ENCODE measurements at places on chromosomes 2 and 18.

- DNase-seq, result no peak
Measured at GRCh38 chr2:43169099-43169945, 57.1 kb downstream of the ZFP36L2 start.

DNA sequence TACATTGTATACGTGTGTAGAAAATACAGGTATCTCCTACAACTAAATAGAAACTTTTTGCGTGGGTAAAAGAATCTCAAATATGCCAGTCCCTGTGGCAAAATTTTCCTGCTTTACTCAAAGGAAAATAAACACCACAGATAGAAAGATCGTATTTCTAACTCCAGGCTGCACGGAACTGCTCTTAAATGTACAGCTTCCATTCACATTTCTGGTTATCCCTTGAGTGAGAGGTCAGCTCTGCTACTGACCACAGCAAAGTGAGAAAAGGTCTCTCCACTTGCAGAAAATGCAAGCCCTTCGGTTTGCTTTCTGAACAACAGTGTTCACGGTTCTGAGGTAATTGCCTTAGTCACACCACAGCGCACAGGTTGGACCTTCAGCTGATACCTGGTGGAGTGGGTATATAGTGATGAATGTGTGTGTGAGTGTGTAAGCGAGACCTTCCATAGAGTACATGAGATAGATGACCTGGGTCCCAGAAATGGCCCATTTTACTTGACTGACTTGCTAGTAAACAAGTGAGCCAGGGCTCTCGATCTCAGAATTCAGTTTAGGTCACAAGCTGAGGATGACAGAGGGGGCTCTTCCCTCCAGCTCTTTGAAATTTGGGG is 52.1 kb downstream of the ALPK2 start:
- no peak for DNase-seq

DNA sequence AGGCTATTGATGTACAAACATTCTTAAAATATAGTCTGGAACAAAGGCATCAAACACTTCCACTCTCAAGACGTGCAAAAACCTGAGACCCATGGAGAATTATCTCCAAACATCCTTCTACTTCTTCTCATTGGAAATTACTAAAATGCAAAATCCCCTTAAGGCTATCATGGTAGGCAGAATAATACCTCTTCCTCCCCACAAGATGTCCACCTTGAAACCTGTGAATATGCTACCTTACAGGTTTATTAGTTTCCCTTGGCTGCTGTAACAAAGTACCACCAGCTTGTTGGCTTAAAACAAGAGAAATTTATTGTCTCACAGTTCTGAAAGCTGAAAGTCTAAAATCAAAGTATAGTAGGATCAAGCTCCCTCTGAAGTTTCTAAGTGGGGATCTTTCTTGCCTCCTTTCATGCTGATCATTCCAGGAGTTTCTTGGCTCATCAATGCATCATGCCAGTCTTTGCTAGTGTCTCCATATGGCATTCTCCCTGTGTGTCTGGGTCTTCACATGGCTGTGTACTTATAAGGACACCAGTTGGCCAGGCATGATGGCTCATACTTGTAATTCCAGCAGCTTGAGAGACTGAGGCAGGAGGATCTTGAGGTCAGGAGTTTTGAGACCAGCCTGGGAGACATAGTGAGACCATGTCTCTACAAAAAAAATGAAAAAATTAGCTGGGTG is 163.7 kb upstream of the NCK2 start:
- no peak for DNase-seq

DNA sequence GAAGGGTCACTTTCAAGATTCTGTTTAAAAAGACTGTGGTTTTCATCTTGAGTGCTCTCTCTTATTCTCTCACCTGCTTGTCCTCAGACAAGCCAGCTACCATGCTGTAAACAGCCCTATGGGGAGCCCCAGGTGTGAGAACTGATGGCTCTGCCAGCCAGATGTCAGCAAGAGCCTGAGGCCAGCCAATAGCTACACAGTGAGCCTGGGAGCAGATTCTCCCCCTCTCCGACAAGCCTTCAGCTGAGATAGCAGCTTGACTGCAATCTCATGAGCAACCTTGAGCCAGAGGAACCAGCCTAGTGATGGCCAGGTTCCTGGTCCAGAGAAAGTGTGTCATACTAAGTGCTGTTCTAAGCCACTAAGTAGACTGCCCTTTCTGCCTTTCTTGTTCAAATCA is 272.1 kb downstream of the NAPG start:
- no peak for DNase-seq

- DNase-seq, result no peak
Measured at GRCh38 chr2:168601741-168602140, 145.7 kb downstream of the CERS6 start.

- no peak for DNase-seq
Measured at GRCh38 chr2:57760381-57760801, 286.2 kb upstream of the VRK2 start.

DNA sequence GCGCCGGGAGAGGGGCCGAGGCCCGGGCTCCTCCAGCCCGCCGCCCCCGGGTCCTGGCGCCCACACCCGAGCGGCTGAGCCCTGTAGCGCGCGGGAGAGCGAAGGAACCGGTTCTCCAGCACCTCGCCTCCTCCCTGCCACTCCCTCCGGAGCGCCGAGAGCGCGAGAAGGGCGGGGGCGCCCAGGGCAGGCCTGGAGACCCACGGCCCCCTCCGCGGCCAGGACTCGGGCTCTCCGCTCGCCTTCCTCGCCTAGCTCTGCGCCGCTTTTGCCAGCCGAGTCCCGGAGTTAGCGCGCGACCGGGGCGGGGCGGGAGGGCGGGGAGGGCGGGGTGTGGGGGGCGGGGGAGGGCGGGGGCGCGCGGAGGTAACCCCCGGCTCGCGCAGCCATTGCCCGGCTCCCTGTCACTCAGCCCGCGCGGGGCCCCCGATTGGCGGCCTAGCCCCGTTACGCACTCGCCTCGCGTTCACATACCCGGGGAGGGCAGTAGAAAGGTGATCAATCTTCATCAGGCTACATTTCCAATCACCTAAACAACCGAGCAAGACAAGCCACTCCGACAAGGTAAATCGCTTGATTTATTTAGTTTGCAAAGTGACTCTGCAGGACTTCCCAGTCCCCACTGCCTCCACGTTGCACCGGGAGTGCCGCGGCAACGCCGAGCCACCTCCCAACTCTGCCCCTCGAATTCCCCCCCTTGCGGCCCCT is at the start of gene OTX1:
Gene OTX1 (plus strand): TSS at position 497 of the 708 bp plus-strand sequence. CDS start 2,161 bp downstream, outside the sequence.
- DNase-seq, result no peak

- DNase-seq, result no peak
Measured at GRCh38 chr2:36572719-36573059, 25.3 kb downstream of the FEZ2 start.

- DNase-seq, result no peak
Measured at GRCh38 chr2:203240491-203240890, 1.7 kb downstream of the CYP20A1 start.

DNA sequence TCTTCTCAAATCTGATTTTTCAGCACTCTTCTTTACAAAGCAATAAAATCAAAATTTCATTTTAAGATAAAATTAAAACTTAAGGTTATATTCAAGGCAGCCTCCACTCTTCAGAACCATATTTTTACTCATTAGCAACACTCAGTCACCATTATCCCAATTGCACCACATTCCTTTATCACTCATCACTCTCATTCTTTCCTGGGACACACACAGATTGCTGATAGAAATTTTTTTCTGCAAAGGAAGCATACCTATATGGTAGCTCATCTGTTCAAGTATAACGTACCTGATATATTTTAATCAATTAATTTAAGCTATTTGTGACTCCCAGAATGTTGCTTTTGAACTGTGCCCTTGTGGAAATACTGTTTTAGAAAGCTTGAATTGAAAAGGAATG is 1559.3 kb upstream of the ZEB2 start:
- no peak for DNase-seq
